ENCODE measurements at places on chromosomes 13 and 19. TPM values are rescaled to one million over a fixed set of nuclear protein-coding genes. Genes with fewer than 3 reads are reported as not detected.

Gene THSD8
- 22.7 TPM for total RNA-seq

- no peak for DNase-seq
Measured at GRCh38 chr13:72565893-72566292, 161.5 kb downstream of the MZT1 start.

GRCh38 chr19:14127929-14128509 lies 8.4 kb downstream of the ASF1B start:
- DNase-seq, result no peak

GRCh38 chr19:37506387-37507166 lies at the start of gene ZNF793:
TSS of gene ZNF793 (plus strand) at chr19:37506939. CDS start at chr19:37523440, 16,501 bp downstream.
- DNase-seq, result peak; percentile 74

DNA sequence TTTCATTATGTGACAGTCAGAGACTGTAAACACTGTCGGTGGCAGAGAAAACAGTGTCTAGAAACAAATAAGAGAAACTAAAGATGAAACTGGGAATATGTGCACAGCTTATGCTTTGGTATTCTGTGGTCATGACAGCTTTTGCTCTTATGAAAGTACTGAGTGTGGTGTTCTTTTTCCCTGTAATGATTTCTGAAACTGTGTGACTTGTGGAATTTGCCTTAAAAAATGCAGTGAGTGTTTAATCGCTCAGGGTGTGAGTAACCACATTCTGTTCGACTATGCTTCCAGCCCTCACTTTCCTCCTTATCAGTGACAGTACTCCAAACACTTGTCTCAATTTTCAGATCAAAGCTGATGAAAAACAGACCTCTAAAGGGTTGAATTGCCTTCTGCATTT lies 66.9 kb upstream of the DIAPH3 start:
- DNase-seq, result no peak

Gene SPRED3
- 13.0 TPM for total RNA-seq

Gene BRSK1
- 68.7 TPM for total RNA-seq

- DNase-seq, result no peak
Measured at GRCh38 chr19:31548941-31549340, 199.7 kb upstream of the TSHZ3 start.

GRCh38 chr13:74784959-74785358 lies 650.8 kb upstream of the KLF12 start:
- DNase-seq, result no peak

GRCh38 chr13:103539265-103539664 lies 473.0 kb upstream of the SLC10A2 start:
- DNase-seq, result no peak

GRCh38 chr13:66359910-66360552 lies 870.1 kb downstream of the PCDH9 start:
- no peak for DNase-seq

- no peak for DNase-seq
Measured at GRCh38 chr13:81350056-81350455, 1009.1 kb upstream of the SPRY2 start.

DNA sequence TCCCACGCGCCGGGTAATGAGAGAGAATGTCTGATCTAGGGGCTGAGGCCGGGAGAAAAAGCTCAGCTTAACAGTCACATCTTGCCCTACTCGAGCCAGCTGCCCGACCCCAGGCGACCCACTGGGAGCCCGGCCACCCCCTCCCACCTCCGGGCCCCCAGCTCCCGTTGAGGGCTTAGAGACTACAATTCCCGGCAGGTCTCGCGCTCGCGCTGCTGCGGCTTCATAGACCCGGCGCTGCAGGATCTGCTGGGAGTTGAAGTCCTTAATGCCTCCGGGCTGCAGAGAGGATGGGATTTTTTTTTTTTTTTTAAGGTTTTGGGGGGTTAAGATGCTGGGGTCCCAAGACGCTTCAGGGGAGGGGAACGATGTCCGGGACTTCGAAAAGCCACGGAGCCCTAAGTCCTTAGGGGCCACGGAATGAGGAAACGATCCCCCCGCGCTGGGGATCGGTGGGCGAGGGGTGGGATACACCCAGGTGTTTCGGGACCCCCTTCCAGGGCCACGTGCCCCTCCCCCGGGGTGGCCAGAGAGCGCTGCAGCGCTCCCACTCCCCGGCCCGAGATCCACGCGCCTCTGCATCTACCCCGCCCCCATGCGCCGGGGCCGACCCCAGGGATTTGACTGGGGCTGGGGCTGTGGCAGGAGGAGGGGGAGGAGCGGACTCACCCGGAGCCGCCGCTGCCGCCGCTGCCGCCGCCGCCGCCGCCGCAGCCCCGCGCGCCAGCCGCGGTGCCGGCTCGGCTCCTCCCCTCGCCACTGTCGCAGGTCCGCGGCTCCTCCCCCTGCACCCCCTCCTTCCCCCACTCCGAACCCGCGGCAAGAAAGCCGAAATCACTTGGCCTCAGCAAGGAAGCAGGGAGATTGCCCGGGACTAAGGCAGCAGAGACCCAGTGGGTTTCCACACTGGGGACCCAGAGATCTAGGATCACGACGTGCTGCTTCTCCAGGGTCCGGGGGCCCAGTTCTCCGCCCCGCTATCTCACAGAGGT lies at the start of gene SYT3:
TSS of gene SYT3 (minus strand) at position 761 of the 992 bp plus-strand sequence. CDS start 2,470 bp downstream, outside the sequence.
- DNase-seq, result peak; percentile 38

DNA sequence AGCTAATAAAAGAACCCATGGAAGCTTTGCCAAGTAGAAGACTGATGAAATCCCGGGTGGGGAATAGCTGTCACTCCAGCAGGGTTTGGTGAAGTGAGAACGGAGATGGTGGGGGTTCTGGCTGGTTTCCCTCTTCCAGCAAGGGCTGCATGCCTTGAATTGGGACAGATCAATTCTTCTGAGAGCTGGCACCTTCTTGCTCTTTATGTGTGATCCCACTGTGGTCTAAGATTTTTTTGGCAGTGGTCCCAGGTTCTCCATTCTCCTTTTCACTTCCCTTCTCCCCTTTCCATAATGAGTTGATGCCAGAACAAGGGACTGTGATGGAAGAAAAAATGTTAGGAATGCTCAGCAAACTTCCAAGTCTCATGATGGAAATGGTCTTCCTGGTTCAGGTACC lies 50.0 kb downstream of the TNFSF11 start:
- no peak for DNase-seq

Gene ELSPBP1
- total RNA-seq, result not detected

DNA sequence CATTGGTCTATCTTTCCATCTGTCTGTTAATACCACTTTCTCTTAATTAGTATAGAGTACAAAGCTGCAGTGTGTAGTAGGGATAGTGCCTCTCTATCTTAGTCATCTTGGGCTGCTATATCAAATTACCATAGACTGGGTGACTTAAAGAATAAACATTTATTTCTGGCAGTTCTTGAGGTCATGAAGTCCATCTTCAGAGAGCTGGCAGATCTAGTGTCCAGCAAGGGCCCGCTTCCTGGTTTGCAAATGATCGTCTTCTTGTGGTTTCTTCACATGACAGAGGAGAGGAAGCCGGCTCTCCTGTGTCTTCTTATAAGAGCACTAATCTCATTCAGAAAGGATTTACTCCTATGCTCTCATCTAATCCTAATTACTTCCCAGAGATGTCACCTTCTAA lies 6.1 kb downstream of the ZNF700 start:
- no peak for DNase-seq

Gene SRRM5
- 0.79 TPM for total RNA-seq

Gene JSRP1
- 1.6 TPM for total RNA-seq

Gene ZNF134
- total RNA-seq, result 26.8 TPM

Gene GRIK5
- 11.6 TPM for total RNA-seq

Gene PTGIR
- not detected for total RNA-seq

Gene SBSN
- 0.24 TPM for total RNA-seq

GRCh38 chr19:13930402-13930801 lies 7.8 kb downstream of the PODNL1 start:
- DNase-seq, result no peak

Gene CCDC70
- total RNA-seq, result not detected

- DNase-seq, result no peak
Measured at GRCh38 chr13:75326173-75327134, 155.5 kb downstream of the TBC1D4 start.

Gene PSG6
- not detected for total RNA-seq

Gene ATP4B
- not detected for total RNA-seq

Gene ZNF415
- total RNA-seq, result 18.1 TPM

DNA sequence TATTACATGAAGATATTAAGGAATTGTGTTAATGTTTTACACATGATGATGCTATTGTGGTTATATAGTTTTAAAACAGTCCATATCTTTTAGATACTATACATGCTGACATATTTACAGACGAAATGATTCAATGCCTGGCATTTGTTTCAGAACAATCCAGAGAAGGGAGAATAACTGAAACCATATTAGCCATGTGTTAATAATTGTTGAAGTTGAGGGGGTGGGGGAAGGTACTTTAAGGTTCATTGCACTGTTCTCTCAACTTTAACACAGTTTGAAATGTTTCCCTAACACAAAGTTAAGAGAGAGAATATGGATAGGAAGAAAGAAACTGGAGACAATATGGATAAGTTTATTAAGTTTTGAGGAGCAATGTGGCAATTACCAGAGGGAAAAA lies 5.8 kb downstream of the CRYL1 start:
- DNase-seq, result no peak

GRCh38 chr19:7426986-7427385 lies 61.8 kb downstream of the PEX11G start:
- DNase-seq, result no peak

GRCh38 chr13:83190020-83190419 lies 692.3 kb downstream of the SLITRK1 start:
- no peak for DNase-seq

DNA sequence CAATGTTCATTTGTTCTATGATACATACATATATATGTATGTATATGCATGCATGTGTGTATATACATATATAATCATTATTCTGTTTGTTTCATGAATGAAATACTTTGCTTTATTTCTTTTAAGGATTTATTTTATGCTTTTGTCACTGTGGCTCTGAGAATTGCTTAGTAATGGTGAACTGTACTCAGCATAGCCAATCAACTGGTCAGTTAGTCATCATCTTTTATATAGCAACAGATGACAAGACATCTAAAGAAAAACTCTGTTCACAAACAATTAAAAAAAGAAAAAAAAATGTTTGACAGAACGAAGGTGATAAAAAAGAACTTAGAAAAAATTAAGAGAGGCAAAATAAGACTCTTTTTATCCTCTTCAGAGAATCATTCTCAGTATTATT lies 1440.3 kb downstream of the PCDH9 start:
- DNase-seq, result no peak

Gene ZNF225
- 9.1 TPM for total RNA-seq

Gene GFY
- total RNA-seq, result not detected

GRCh38 chr19:35119578-35120155 lies 4.0 kb downstream of the FXYD3 start:
- no peak for DNase-seq

DNA sequence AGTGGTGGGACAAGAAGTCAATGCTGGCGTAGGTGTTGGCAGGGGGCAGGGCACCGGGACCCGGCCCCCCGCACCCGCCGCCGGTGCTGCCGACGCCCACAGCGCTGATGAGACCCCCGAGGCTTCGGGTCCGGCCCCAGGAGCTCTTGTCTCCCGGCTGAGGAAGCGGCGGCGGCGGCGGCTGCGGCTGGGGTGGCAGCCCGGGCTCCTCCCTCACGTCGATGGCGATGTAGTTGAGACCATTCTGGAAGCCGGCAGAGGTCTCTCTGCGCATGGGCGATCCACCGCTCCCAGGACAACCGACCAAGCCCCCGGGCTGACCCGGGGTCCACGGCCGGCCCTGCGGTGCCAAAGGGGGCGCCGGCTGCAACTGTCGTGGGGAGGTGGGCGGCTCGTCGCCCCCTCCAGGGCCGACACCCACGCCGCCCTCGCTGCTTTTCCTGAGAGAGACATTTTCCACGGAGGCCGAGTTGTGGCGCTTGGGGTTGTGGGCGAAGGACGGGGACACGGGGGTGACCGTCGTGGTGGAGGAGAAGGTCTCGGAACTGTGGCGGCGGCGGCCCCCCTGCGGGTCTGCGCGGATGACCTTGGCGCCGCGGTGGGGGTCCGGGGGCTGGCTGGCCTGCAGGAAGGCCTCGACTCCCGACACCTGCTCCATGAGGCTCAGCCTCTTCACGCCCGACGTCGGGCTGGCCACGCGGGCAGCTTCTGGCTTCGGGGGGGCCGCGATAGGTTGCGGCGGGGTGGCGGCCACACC lies 4.1 kb downstream of the IRS2 start:
- no peak for DNase-seq

Gene SYNGR4
- not detected for total RNA-seq

Gene IGFL1
- not detected for total RNA-seq

- DNase-seq, result no peak
Measured at GRCh38 chr19:2854849-2855248, 12.3 kb upstream of the ZNF556 start.

- DNase-seq, result no peak
Measured at GRCh38 chr13:33657274-33657673, 160.7 kb upstream of the RFC3 start.

GRCh38 chr13:86172961-86173360 lies 373.7 kb upstream of the SLITRK6 start:
- no peak for DNase-seq
